ENCODE measurements at places on chromosomes 3 and 15. TPM values are rescaled to one million over a fixed set of nuclear protein-coding genes. Genes with fewer than 3 reads are reported as not detected.

The MCTP2 gene
- 13.3 TPM for total RNA-seq

DNA sequence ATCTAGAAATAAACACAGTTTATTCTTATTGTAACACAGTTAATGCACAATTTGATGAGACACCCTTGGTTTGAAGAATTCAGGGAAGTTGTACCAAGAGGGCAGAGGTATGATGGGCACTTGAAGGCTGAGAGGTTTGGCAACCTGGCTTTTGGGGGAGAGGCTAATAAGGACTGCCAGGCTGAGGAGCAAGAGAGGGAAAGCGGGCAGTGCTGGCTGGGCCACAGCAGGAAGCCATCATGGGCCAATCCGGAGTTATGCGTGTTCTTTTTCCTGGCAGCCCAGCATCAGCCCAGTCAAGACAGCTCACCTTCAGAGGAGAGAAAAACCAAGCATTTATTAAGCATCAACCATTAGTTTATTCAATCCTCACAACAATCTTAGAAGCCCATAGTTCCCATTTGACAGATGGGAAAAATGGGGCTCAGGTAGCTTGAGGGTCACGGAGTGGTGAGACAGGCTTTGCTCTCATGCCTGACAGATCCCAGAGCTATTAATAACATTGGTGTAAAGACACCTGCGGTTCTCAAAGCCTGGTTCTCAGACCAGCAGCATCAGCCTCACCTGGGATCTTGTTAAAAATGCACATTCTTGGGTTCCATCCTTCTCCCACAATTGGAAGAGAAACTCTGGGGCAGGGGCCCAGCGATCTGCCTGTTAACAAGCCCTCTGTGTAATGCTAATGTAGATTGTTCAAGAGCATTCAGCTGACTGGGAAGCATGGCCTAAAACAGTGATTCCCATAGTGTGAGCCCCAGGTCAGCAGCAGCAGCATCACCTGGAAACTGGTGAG is 183.7 kb downstream of the NTRK3 start:
- H3K27ac ChIP-seq = no peak overlapping the region
- DNase-seq = no peak
- peaks cover 35% of the 10 kb centered on the region for H3K27me3 ChIP-seq
- H3K36me3 ChIP-seq = no peaks in the 10 kb centered on the region
- no peak overlapping the region for H3K4me3 ChIP-seq

DNA sequence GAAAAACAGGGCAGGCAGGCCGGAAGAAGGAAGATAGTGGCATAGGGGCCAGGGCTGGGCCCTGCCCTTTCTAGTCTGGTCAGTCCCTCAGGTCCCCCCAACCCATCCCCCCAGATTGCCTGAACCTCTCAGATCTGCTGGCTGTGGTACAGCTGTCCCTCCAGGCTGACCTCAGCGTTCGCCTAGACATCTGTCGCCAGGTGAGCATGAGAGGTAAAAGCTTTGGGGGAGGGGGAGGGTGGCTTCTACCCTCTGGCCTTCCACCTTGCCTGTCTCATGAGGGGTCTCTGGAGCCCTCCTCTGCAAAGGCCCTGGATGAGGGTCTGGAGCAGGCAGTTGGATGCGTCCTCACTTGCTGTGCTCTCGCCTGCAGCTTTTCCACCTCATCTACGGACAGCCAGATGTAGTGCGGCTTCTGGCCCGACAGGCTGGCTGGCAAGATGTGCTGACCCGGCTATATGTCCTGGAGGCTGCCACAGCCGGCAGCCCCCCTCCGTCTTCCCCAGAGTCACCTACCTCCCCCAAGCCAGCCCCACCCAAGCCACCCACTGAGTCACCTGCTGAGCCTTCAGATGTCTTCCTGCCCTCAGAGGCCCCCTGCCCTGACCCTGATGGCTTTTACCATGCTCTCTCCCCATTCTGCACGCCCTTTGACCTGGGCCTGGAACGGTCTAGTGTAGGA is 20.2 kb downstream of the NBEAL2 start:
- H3K27ac ChIP-seq = no peak overlapping the region
- DNase-seq = no peak
- H3K4me1 ChIP-seq = peaks cover 10% of the 10 kb centered on the region
- H3K4me3 ChIP-seq = no peak overlapping the region
- H3K36me3 ChIP-seq = peaks cover 2% of the 10 kb centered on the region

DNA sequence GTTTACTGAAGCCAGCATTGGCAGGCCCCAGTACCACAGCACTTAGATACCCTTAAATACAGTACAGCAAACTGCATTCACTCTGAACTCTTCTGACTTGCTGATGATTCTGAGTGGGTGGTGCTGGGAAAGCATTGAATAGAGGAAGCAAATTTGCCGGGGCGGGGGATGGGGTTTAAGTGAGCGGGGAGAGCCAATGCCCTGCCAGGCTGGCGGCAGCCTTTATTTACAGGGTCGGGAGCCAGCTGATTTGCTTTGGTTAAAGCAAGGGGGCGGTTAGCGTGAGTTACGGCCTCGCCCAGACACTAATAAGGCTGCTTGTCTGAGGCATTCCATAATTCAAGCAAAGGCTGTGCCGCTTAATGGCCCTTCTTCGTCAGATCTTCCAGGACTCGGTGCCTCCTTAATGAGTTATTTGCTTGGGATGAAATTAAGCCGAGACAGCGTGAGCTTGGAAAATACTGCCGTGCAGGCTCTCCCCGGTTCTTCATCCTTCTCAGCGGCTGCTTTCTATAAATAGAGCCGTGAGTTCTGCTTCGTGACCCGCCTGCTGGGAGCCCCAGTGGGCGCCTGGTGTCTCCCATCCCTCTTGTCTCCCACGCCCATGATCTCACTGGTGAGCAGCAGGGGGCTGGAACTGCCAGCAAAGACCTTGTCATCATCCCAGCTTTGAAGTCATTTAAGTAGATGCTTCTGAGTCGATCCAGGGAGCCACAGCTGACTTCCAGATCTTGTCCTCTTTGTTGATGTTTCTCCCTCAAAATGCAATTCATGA is 25.8 kb downstream of the SPSB4 start:
- peak overlapping the region; percentile 55 for H3K4me3 ChIP-seq
- peak; percentile 83 for DNase-seq

DNA sequence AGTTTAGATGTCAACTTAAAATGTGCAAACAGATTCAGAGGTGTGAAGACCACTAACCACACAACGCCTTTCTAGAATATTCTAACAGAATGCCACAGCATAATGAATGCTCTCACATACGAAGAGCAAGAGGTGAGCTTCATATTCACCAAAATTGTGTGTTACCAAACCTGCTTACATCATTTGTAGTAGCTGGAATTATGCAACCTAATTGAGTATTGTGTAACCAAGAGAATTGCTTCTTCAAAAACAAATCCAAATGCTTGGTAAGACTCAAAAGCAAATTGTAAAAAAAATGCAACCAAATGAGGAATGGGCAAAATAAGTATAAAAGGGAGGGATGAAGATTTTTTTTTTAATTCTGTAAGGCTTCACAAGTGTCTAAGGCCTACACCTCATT is 160.7 kb downstream of the TAFA4 start:
- H3K4me3 ChIP-seq = no peak overlapping the region
- H3K4me1 ChIP-seq = no peaks in the 10 kb centered on the region
- no peak for DNase-seq
- H3K27me3 ChIP-seq = no peaks in the 10 kb centered on the region
- no peaks in the 10 kb centered on the region for H3K36me3 ChIP-seq

DNA sequence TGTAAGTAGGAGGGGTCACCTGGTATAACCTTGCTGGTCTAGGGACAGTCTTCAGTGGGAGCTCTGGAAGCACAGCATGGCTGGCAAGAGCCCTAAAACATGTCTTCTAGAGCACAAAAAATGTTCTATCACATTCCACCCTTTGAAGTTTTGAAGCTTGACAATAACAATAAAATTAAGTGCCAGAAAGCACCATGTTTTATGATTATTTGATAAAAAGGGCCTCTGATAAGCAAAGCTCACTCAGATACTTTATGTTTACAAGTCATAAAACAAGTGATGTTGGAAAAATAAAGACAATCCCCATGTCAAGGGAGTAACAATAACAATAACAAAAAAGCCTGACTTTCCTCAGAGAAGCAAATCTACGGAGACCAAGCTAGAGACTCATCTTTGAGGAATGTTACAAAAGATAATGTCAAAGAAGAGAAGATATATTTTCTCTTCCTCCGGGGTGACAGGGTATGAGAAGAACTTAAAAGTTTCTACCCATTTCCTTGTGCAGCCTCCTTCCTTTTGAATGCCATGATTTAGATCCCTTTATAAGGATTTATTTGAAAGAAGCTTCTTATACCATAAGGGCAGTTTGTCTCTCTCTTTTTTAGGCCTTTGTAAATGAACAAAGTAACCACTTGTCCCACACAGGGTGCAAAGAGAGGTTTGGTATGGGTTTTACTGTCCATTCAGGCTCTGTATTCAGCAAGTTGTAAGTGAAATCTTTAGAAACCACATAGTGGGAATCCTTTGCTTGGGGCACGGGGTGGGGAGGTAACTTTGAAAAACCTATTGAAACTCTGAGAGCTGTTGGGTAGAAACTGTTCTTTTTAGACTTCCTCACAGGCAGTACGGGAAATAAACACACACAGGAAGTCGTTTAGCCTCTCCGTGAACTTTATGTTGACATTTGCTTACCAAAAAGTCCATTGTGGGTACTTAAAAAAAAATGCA is 109.6 kb upstream of the RBMS3 start:
- no peaks in the 10 kb centered on the region for H3K27me3 ChIP-seq
- no peak overlapping the region for H3K4me3 ChIP-seq
- H3K27ac ChIP-seq = peak overlapping the region; percentile 92

The PAQR9 gene
- total RNA-seq = 0.18 TPM

DNA sequence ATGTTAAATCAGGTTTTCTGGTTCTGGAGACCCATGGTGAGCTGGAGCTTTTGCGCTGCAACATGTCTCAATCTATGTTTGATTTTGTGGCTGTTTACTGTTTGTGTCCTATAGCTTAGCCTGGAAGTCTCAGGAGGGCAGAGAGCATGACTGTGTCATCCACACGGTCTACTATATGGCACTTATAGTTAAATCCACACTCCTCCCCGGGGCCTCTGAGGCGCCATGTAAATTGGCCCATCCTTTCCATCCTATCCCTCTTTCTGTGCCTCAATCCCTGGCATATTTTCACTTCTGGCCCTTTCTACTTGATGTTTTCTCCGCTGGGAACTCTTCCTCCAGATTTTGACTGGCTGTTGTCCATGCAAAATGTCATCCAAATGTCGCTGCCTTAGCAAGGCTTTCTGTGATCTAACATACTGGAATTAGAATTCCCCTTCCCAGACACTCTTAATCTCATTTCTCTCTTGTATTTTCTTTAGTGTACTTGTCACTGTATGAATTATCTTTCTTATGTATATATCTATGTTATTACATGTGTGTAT is 560.8 kb upstream of the RGMA start:
- no peaks in the 10 kb centered on the region for H3K36me3 ChIP-seq
- peaks cover 6% of the 10 kb centered on the region for H3K27me3 ChIP-seq
- no peak overlapping the region for H3K4me3 ChIP-seq
- H3K4me1 ChIP-seq = peaks cover 15% of the 10 kb centered on the region

DNA sequence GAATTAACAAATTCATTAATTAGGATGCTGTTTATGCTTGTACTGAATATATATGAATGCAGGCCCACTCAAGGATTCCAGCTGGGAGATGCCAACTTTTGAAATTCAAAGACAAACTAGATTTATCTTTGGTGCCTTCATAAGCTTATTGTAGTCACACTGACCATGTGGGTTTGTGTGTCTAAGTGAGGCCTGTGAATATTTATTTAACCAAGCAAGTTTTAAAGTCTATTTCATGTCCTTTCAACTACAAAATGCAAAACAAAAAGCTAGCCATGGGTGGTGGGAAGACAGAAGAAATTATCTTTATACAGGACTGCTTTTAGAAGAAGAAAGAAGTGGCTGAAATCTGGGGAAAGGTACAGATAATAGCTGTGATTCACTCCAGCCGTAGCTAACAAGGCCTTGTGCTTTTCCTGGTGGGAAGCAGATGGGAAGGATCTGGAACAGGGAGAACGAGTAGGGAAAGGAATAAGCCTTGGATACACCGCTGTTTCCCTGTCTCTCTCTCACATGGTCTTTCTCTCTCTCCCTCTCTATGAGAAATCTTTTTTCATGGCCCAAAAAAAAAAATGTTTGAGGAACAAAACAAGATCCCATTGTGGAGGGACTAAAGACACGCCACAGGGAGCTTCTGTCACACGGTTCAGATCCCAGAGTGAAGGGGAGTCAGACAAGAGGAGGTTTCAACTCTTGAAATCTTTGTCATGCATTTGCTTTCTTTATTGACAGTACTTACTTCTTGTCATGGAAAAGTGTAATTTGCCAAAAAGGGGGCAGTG is 225.5 kb downstream of the RORA start:
- H3K36me3 ChIP-seq = no peaks in the 10 kb centered on the region
- no peak for DNase-seq
- peaks cover 5% of the 10 kb centered on the region for H3K4me1 ChIP-seq
- no peak overlapping the region for H3K4me3 ChIP-seq

The IL12A gene
- total RNA-seq = not detected

DNA sequence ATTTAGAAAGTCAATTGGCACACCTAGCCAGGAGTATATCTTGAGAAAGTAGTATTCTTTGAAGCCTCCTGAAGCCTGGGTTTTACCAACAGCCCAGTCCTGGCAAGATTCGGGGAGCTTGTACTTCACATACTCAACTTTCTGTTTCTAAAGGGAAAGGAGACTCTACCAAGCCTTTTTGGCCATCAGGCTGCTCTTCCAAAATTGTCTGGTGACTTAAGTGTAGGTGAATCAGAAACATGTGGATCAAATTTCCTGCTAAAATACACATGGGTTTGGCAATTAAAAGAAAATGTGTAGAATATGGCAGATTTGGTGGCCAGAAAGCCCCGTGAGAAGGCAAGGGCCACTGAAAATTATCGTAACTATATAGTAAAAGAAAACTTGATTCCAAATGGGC is 15.9 kb upstream of the GREM1 start:
- H3K27me3 ChIP-seq = peaks cover 23% of the 10 kb centered on the region
- peaks cover 7% of the 10 kb centered on the region for H3K36me3 ChIP-seq
- no peak overlapping the region for H3K4me3 ChIP-seq
- H3K27ac ChIP-seq = no peak overlapping the region

DNA sequence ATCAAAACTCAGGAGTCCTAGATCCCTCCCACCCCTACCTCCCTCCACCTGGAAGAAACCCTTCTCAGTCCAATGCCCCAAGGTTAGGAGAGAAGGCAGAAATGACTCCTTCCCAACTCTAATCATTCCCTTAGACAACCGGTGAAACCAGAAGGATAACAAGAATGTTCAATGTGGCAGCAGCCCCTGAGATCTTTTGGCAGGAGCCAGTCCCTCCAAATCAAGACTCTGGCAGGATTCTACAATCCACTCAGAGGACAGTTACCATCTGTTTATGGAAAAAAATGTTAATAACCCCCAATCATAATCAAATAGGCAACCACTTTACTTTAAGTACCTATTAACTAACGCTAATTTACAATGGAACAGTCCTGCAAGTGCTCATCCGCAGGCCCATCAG is 136.5 kb downstream of the NTRK3 start:
- H3K27me3 ChIP-seq = peaks cover 59% of the 10 kb centered on the region
- DNase-seq = no peak
- H3K4me1 ChIP-seq = peaks cover 9% of the 10 kb centered on the region
- no peak overlapping the region for H3K4me3 ChIP-seq

The CNTN3 gene
- 1.5 TPM for total RNA-seq

GRCh38 chr3:33875680-33876079 is 77.2 kb downstream of the PDCD6IP start:
- H3K36me3 ChIP-seq = peaks cover 3% of the 10 kb centered on the region
- no peaks in the 10 kb centered on the region for H3K27me3 ChIP-seq
- peaks cover 2% of the 10 kb centered on the region for H3K4me1 ChIP-seq
- DNase-seq = no peak

The CCDC33 gene
- total RNA-seq = 4.2 TPM

The PLEKHO2 gene
- 8.7 TPM for total RNA-seq
